ENCODE measurements at places on chromosomes 16 and 17.

- DNase-seq, result no peak
These were observed 268.3 kb downstream of the ABCC12 start for GRCh38 chr16:47887496-47887895.

- DNase-seq, result no peak
These were observed 287.5 kb downstream of the IRX3 start for GRCh38 chr16:53998966-53999522.

- no peak for DNase-seq
These were observed 948.7 kb downstream of the KCNJ2 start for GRCh38 chr17:71118039-71118438.

GRCh38 chr17:60769327-60769726 is 91.7 kb downstream of the BCAS3 start:
- no peak for DNase-seq

- DNase-seq, result no peak
These were observed 17.8 kb upstream of the KIF19 start for GRCh38 chr17:74307984-74308773.

DNA sequence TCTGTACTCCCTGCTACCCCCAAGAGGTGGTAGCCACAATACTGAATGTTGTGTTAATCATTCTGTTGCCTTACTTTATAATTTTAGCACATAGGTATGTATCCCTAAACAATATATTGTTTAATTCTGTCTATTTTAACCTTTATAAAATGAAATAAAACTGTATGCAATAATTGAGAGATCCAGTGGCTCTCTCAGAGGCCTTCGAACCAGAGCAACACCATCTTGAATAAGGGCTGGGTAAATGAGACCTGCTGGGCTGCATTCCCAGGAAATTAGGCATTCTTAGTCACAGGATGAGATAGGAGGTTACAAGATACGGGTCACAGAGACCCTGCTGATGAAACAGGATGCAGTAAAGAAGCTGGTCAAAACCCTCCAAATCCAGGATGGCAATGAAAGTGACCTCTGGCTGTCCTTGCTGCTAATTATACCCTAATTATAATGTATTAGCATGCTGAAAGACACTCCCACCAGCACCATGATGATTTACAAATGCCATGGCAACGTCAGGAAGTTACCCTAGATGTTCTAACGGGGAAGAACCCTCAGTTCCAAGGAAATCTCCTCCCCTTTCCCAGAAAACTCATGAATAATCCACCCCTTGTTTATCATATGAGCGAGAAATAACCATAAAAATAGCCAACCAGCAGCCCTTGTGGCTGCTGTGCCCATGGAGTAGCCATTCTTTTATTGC is 2.0 kb upstream of the CANT1 start:
- no peak for DNase-seq

- no peak for DNase-seq
These were observed 30.1 kb downstream of the ABCA8 start for GRCh38 chr17:68924793-68925720.

DNA sequence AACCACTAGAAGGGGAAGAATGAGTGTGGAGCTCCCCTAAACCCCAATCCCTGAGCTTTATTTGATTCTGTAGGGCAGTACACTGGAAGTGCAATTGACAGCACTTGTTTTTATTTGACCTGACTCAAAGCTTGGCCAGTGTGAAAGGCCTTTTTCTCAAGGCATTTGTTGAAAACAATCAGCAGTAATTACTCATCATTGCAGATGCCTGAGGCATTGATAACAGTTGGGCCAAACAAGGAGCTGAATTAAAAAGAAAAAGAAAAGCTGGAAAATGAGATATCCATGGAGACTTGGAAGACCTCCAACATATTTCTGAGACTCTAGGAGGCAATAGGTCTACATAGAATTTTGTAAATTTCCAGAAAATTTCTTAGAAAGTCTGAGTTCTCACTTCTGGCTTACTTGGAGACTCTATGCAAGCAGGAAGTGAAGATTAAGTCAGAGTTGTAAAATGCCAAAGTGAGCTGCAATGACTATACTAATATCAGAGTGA is 200.8 kb upstream of the KCNJ16 start:
- DNase-seq, result no peak

DNA sequence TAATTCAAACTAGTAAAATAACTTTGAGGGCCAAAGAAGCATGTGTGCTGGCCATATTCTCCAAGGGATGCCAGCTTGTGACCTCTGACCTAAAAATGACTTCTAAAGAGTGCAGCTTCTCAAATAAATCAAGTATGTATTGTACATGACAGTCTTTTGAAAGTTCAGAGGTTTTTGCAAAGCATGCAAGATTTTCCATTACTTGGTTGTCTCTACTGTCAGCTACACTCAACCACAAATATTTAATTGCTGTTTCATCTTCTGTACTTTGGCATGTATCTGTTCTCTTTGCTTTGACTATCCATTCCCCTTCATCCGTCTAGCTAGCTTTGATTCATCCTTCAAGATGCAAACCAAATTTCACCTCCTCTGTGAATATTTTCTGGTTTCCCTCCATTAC is 121.9 kb upstream of the HS3ST2 start:
- no peak for DNase-seq

- no peak for DNase-seq
These were observed 784.1 kb upstream of the RBFOX1 start for GRCh38 chr16:6548507-6548906.

GRCh38 chr17:78023042-78023441 is 64.5 kb downstream of the TNRC6C start:
- DNase-seq, result no peak

- no peak for DNase-seq
These were observed 337.4 kb downstream of the WWOX start for GRCh38 chr16:78436846-78437245.

- no peak for DNase-seq
These were observed 20.4 kb downstream of the CDR2 start for GRCh38 chr16:22353933-22354541.

GRCh38 chr16:57304169-57305061 is 19.9 kb upstream of the PLLP start:
- no peak for DNase-seq

DNA sequence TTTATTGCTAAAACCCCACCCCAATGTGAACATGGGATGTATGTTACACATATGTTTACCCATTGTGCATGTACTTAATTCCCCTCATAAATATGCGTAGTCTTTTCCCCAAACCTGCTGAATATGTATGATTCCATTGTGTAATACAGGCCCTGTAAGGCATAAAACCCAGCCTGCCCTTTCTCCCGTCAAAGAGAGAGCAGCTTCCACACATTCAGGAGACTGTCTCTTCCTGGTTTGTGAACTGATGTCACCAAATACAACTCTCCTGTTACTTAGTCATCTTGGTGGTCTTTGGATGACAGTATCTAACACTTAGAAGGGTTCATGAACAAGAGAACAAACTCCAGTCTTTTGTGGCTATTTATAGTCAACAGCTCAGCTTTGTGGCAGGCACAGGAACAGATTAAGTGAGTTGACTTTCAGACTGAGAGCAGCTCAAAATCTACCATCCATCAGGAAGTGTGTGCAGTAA is 24.7 kb upstream of the TMC7 start:
- no peak for DNase-seq

DNA sequence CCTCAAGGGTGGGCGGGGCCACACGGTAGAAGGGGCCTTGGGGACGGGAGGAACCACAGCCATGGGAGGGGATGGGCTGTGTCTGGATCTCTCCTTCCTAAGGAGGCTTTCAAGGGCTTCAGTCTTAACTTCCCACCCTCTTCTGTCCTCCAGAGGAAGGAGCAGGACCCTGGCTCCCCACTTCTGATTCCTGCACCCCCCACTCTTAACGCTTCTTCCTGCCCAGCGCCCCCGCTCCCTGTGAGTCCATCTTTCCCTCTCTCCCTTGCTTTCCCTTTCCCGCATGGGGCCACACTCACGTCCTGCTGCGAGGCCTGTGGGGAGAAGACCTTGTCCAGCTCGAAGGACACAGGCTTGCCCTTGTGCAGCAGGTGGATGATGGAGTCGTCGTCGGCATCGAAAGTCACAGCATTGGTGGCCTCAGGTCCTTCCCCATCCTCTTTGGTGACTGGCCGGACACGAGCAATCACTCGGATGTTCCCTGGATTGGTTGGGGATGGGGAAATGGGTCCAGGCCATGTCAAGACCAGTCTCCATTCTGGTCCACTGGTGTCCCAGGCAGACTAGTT is 29.7 kb downstream of the KATNB1 start:
- DNase-seq, result no peak

DNA sequence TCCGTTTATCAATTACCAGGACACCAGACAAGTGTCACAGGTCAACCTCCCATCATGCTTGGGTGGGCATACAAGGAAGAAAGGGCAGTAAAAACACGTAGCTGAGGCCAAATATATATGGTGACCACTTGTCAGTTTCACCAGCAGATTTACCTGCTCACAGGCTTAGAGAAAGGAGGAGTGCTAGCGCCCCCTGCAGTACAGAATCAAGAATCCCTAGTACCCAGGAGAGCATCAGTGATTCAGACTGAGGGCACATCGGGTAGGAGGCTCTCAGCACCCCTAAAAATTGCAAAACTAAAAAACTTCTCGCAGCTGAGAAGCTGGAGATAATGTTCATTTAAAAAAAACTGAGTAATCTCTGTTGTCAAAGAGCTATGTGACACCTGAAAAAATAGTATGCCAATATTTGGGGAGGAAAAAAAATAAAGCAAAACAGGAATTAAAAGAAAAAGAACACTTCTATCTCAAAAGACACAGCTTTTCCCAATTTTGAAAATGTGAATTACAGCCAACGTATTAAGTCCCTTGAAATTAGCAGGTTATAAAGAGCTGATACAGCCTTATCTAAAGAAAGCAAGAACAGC is 21.2 kb upstream of the MON1B start:
- peak; percentile 25 for DNase-seq

DNA sequence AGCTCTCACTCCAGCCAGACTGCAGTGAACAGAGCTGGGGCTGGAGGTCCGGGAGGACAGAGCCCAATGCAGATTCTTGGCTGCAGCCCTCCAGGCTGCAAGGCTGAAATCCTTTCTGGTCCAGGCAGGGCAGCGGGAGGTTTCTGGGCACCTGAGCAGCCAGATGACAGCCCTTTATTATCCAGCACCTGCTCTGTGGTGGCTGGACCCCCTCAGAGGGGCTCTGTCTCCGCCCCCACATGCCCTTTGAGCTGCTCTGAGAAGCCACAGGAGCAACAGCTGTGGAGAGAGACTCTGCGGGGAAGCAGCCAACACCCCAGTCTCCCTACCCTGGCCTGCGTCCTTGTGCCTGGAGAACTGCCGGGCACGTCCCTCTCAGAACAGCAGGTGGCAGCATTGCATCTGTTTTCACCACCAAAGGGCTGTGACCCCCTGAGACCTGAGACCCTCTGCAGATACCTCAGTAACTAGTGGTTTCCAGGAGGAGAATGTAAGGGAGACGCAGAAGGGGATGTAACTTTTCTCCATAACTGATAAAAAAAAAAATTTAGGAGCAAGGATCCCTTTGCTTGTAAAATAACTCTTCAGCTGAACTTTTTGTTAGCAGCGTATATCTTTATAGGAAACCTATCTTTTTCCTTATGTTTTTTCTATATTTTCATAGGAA is 3.7 kb upstream of the CNP start:
- DNase-seq, result peak; percentile 63

DNA sequence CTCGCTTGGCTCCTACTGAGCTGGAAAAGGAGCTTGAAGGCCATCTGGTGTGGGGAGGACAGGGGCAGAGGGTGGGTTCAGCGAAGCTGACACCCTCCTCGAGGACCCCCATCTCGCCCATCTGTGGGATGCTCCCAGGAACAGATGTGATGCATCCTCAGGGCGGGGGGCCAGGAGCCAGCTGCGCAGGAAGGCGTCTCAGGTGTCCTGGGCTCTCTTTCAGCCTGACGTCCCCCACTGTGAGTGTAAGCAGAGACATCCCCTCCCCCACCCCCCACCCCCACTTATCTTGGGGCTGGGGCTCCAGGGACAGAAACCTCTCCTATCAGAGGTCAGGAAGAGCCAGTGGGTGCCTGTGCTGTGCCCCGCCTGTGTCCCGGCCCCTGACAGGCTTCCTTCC is 16.2 kb downstream of the KIF19 start:
- no peak for DNase-seq

GRCh38 chr16:30551781-30552180 is 6.4 kb downstream of the ZNF764 start:
- DNase-seq, result peak; percentile 70

- DNase-seq, result no peak
These were observed 29.6 kb downstream of the DNAH3 start for GRCh38 chr16:21120976-21121520.

- DNase-seq, result no peak
These were observed 12.1 kb downstream of the CUEDC1 start for GRCh38 chr17:57943140-57943539.

DNA sequence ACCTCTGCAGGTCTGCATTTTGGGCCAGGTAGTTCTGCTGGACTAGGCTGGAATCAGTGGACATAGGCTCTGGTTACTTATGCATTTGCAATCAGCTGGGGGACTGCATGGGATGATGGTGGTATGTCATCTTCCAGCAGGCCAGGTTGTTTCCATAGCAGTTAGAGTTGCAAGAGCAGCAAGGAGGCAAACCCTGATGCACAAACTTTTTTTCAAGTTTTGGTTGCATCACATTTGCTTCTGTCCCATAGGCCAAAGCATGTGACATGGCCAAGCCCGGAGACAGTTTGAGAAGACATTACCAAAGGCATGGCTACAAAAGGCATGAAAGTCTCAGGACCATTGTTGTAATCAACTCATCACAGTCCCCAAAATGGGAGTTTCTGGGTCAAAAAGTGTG is 58.2 kb downstream of the PRKCB start:
- no peak for DNase-seq

DNA sequence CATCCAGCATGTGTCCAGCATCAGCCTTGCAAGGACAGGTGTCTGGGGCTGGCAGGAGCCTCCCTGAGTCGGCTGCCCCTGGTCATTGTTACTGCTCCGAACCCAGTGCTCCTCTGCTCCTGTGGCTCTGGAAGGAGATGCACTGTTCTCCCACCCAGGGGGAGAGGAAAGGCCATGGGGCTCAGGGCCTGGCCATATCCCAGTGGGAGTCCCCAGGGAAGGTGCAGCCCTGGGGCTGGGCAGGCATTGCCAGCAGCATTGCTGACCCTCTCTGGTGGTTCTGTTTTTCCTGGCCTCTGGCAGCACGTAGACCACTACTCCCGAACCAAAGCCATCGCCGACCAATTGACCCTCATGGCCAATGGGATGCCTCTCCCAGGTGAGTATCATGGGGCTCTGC is 9.6 kb downstream of the SDR42E2 start:
- no peak for DNase-seq

- no peak for DNase-seq
These were observed 34.9 kb downstream of the GTF3C1 start for GRCh38 chr16:27514806-27515205.

Data from T-helper 1 cell (primary cell).